ENCODE measurements at places on chromosomes 12 and 14. TPM values are rescaled to one million over a fixed set of nuclear protein-coding genes. Genes with fewer than 3 reads are reported as not detected.

DNA sequence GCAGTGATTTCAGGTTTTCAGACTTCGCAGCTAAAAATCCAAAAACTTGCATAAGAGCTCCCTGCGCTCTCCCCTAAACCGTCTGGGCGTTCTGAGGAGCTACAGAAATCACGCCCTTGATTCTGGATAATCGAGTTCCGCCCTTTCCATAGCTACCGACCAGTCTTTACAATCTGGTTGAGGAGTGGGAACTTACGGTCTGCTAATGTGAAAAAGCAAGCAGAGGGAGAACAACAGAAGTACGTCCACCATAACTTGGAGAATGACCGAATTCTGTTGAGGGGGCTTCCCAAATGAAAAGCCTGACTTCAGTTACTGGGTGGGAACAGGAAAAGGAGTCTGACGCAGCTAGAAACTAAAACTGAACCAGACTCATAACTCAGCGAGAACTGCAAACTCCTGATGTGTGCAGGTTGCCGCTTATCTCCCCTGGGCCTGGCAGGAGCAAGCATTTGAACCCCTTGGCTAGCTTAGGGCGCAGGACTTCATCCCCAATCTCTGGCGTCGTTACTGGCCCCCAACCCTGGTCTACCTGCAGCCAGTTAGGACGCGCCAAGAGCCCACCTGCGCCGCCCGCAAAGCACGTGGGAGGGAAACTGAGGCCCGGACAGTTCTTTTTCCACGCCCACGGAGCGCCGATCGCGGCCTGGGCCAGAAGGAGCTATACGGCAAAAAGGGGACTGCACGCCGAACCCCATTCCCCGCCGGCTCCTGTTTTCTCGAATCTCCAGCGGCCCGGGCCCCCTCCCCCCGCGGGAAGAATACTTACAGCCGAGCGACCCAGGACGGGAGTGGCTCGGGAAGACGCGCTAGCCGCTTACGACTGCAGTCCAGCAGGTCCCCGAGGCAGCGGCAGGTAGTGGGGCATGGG, 838 bp downstream of the LRIG3 start:
- peak; percentile 54 for DNase-seq

DNA sequence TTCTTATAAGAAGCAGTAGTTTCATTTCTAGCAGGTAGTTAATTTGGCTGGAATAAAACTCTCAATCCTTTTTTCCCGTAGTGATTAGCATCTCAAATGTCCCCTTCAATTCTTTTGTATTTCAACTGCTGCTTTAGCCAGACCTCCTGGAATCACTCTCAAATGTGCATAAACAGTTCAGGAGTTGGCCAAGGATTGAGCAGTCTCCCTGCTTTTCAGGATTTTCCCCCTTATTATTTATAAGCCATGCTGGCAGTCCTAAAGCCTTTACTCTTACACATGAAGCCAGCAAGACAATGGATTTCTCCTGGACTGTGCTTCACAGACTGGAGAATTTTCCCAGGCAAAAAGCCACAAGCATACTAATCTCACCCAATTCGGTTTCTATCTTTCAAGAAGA, 950.1 kb downstream of the VRK1 start:
- no peak for DNase-seq

GRCh38 chr12:131131077-131131807, 177.5 kb downstream of the ADGRD1 start:
- no peak for DNase-seq

DNA sequence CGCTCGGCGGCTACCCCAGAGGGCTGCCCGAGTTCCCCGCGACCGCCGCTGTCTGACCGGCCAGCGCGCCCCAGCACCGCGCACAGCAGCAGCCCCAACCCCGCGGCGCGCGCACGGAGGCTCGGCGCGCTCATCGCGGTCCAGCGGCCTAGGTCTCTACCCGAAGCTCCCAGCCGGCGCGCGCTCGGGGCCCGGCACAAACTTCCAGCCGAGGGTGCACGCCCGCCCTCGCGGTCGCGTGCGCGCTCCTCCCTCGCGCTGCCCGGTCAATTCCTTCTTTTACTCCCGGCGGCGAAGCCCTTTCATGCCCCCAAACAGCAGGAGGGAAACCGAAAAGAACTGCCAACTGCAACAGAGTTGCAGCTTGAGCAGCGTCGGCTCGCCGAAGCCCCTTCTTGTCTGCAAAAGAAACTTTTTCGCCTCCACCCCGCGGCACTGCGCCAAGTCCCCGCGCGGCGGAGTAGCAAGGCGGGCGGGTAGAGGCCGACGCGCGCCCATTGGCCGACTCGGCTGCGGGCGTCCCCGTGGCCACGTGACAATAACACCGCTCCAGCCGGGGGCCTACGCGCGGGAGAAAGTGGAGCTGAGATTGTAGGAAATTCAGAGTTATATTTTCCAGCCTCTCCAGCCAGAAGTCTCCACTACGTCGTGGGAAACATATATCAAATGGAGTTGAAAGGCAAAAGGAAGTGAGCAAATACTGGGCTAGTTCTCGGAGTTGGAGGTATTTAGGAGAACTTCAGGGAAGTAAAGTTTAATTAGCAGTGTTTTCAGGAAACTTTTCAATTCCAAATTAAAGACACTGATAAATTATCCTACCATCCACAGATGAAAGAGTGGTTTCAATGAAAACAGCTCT, at the start of gene LRIG3:
Gene LRIG3, minus strand, starts transcription at position 403 of the 859 bp plus-strand sequence. Its CDS starts 269 bp downstream, at position 134.
- peak; percentile 71 for DNase-seq

DNA sequence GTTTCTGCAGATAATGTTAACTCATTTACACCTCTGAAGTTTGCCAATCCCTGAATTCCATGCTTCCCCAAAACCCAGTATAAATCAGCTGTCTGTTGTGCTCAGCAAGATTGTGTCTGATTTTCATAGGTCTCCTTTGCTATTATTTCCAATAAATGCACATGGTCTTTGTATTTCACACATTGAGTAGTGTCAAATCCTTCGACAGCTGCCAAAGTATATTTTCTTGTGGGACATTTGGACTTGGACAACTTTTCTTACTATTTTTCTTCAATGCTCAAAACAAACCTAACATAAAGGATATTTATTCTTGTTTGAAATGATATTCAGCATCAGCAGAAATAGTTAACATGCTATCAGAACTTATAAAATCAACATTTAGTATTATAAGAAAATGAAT, 406.1 kb upstream of the OR4E1 start:
- no peak for DNase-seq

Gene CARMIL3
- total RNA-seq, result 0.05 TPM

Gene MARCHF9
- total RNA-seq, result 12.9 TPM

- no peak for DNase-seq
These were observed 6.2 kb upstream of the GNPNAT1 start for GRCh38 chr14:52797653-52798052.

DNA sequence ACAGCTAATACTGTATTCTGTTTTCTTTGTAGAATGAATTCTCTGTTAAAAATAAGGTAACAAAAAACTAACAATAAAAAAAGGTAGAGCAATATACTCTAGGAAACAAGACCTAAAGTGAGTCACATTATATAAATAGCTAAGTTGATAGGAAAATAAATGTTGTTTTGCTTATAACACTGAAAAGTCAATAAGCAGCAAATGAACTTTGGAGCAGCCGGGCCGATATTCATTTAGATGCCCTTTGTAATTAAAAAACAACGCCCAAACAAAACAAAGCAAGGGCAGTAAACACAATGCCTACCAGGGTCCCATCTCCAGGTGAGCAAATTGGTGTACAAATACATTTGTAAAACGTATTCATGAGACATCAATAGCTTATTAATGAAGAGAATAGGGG, 227.6 kb upstream of the FOXN3 start:
- DNase-seq, result no peak

DNA sequence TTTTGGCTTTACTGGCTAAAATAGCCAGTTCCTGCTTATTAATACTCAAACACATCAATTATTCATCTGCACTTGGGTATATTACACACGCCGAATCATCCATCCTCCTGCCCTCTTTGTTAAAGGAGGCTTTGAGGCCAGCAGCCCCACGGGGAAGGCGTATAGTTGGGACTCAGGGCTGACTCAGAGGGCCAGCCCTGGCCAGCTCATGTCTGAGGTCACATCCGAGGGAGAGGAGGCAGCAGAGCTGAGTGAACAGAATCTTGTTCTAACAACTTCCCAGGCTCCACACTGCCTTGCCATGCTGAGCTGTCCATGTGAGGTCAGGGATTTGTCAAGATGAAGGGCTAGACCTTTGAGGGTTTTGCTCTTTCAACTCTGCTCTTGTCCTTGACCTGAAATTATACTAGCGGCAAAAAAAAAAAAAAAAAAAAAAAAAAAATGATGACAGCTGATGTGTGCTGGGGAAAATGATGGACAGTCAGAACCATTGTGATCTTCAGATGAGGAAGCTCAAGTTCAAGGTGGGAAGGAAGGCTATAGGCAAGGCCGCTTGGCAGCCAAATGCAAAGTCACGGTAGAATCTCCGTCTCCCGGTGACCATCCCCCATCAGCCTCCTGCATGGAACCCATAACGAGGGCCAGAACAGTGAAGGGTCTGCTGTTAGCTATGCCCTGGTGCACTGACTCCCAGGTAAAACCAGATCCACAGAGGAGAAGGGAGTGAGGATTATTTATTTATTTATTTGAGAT, 12.5 kb upstream of the MARK3 start:
- DNase-seq, result peak; percentile 87

- DNase-seq, result no peak
These were observed 17.5 kb downstream of the MAX start for GRCh38 chr14:65084554-65085505.

GRCh38 chr12:119683413-119683812, 15.5 kb downstream of the PRKAB1 start:
- peak; percentile 22 for DNase-seq

Gene HOXC5
- total RNA-seq, result 0.57 TPM

- DNase-seq, result no peak
These were observed 258.0 kb upstream of the ATP2B1 start for GRCh38 chr12:89966495-89967240.

DNA sequence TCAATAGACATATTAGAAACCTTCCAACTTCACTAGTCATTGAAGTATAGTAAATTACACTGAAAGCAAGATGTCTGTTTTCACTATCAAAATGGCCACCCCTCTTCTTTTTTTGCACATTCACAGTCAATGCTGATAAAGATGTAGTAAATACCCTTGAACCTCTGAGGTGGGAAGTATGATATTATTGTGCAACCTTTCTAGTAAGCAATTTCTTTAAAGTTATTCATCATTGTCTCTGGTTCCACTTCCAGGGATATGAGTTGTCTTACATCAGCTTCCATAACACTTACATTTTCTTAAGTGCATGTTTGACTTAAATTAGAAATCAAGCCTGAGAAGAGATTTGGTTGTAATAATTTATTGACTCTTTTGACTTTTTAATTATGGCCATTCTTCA, 453.9 kb upstream of the MGAT4C start:
- no peak for DNase-seq

Gene FAM186B
- total RNA-seq, result 0.05 TPM

Gene KLHL33
- total RNA-seq, result not detected

GRCh38 chr12:50224026-50224692, 57.0 kb upstream of the CERS5 start:
- peak; percentile 78 for DNase-seq

- DNase-seq, result no peak
These were observed 63.3 kb downstream of the SYNE3 start for GRCh38 chr14:95452893-95453712.

GRCh38 chr12:114152066-114152465, 185.9 kb upstream of the RBM19 start:
- no peak for DNase-seq

- no peak for DNase-seq
These were observed 58.9 kb downstream of the CCDC88C start for GRCh38 chr14:91358654-91359220.
